ENCODE measurements at places on chromosomes 7 and 10.

DNA sequence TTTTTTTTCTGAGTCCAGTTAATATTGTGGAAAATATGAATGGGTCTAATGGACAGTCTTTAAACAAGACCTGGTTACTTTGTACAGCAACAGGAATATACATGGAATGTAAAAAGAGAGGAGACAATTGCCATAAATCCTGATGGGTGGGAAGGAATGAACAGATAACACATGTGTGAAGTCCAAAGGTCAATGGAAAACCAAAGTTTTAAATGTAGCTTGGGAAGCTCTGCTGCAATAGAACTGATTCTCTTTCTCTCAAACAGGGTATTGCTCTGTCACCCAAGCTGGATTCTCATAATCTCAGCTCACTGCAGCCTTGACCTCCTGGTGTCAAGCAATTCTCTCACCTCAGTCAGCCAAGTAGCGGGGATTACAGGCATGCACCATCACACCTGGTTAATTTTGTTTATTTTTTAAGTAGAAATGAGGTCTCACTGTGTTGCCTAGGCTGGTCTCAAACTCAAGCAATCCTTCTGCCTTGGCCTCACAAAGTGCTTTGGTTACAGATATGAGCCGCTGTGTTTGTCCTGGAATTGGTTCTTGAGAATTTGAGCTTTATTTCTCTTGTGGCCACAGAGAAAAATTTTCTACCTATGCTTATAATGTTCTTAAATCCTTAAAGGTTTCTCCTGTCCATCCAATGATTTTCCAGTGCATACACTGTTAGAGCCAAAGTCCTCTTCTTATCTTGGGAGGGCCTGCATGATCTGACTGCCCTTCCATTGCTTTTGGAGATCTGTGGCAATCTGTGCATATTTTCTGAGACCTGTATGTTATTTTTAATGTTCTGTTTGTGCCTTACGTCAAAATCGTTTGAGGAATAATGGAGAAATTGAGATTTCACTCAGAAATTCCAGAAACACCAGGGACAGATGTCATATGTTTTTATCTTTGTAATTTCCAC is 30.7 kb upstream of the ZNF92 start:
- no peak for DNase-seq

DNA sequence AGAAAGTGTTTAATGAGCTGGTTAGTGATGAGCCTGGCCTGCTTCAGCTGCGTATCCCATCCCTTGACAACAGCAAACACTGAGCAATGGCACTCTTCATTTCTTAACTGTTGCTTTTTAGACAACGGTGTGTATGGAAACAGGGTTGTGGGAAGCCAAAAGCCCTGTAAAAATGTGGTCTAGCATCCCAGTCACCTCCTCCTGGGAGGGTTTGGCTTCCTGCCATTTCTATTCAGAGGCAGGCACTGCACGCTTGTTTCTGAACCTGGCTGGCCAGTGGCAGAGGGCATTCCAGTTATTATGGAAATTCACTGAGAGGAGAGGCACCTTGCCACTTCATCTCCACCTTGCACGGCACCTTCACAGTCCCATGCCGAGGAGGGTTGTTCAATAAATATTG is 123.0 kb upstream of the ADARB2 start:
- DNase-seq = no peak

GRCh38 chr10:31927565-31927883 is 1.1 kb downstream of the ARHGAP12 start:
- no peak for DNase-seq

DNA sequence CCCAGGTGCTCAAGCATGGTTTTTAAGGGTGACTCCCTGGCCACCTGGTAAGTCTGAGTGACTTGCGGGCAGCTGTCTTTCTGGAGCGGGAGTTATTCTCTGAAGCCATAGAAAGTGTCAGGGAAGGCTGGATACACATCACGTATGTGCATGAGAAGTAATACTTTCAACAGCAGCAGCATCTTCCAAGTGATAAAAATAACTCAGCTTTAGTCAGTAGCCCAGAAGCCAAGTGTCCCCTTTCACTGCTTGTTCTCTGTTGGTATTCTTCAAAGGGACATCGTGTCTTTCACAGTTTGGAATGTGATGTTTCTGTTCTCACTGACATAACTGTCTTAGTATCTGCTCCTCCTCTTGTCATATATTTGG is 97.6 kb downstream of the KIAA1217 start:
- DNase-seq = no peak
